AG08396 (cell line): ENCODE measurements at places on chromosomes 2 and 18.

DNA sequence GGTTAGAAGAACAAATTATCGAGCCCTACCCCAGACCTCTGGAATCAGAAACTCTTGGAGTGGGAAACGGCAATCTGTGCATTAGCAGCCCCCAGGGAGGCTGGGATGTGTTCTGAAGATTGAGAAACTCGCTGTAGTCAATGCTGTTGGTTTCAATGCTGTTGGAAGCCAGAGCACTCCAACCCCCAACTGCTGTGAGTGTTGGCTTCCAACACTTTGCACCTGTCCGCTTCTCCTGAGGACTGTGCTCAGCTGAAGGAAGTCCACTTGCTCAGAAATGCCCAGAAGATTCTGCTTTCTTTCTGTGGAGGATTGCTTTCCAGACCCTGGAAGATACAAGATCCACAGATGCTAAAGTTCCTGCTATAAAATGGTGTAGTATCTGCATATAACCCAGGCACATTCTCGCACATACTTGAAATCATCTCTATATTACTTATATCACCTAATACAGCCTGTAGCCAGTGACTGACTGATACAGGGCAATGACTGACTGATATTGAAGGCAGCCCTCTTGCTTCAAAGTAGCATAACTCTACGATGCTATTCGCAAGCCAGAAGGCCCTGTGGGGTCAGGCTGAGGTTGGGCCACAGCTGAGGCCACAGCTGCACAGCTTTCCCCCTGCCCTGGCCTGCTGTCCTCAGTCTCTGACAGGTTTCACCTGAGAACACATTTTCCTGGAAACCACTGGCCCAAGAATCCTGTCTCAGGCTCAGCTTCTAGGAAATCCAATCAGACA lies 757.7 kb upstream of the ID2 start:
- DNase-seq, result no peak

GRCh38 chr2:100303744-100304143 lies 18.6 kb downstream of the LONRF2 start:
- DNase-seq, result no peak

DNA sequence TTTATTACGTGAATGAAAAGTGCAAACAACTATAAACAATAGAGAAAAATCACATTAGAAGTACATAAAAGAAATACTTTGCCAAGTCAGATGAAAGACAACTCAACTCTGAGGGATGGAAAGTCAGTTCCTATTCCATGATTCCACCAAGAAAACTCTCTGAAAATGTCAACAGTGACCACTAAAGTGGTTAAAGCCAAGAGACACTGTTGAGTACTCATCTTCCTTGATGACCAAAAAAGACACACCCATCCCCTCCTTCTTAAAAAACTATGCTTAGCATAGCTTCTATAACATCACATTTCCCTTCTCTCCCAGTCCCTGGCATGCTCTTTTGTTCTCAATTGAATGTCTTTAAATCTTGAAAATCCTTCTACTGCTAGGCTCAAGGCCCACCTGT lies 160.0 kb downstream of the TCF4 start:
- DNase-seq, result no peak

DNA sequence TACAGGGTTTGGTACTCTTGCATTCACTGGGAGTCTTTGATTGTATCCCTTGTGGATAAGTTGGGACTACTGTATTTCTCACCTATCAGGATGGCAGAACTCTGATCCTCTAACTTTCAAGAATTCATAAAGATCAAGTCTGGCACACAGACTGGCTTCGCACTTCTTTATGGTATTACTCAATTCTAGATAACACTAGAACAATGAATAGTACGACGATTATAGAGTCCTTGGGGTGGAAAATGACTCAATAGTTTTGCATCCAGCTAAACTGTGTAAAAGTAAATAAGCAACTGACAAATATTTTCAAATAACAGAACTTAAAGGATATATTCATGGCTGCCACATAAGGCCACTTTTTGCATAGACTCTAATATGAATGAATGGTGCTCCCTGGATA lies 103.4 kb upstream of the MEX3C start:
- no peak for DNase-seq

DNA sequence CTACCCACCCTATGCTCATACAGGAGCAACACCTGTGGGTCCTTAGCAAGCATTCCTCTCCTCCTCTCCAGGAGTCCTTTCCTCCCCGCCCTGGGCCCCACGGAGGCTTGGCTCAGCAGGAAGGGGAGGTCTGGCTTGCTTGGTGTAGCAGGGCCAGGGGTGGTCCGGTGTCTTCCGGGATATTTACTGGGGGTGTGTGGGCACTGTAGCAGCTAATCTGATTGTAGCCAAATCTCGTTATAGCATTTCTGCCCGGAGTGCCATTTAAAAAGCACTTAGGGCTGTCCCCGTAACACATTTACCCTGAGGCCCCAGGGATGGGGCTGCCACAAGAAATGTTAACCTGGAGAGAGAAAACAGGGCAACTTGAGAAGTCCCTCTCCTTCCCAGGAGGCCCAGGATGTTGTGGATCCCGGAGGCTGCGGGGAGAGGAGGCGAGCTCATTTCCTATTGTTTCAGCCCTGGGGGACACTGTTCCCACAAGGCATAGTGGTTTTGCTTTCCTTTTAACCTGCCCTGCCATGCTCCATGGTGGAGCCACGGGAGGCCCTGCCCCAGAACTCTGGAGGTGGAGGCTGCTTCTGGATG lies 134.5 kb downstream of the CLIP4 start:
- no peak for DNase-seq

DNA sequence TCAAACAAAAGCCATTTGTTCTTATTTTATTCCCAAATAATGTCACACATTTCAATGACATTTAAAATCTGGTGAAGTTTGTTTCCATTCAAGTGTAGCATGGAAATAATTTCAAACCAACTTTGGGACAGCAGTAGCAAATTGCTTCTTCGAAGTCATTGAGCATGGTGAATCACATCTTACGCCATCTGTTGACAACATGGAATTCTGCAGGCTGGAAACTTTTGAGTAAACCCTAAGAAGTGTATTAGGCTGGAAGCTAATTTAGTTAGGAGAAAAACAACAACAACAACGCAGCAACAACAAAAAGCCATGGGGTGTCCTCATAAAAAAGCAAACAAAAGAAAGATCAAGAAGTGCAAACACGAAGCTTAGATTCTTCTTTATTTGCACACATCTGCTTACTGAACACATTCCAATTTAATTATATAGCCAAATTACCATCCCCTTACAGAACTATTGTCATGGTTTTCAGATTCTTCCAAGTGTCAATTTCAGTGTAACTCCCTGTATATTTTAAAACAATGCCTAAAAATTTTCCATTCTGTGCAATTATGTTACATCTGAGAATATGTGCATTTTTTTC lies 659.0 kb upstream of the CDH7 start:
- no peak for DNase-seq
